ENCODE measurements at places on chromosomes 12 and 14. TPM values are rescaled to one million over a fixed set of nuclear protein-coding genes. Genes with fewer than 3 reads are reported as not detected.
A peak's percentile ranks its signal among the peaks of the same experiment; 100 is the strongest.

DNA sequence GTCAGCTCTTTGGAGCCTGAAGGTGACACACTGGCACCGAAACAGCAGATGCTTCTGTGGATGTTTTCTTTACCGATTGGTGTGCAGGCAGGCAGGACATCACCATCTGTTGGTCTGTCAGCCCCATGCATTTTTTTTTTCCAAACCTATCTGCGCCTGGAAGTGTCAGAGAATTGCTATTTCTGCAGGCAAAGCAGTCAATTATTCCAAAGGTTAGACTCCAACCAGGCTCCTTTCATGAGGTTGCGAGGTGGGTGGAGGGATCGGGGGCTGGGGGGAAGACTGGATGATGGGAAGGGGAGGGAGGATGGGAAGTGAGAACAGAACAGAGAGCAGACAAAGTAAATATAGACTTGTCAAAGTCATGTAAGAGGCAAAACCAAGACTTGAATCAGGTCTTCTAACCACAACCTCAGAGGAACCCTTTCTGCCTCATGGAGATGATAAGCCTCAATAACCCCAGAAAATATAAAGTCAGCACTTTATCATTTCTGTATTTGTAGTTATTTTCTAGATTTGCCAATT, 117.7 kb downstream of the OTOGL start:
- no peak for DNase-seq

GRCh38 chr12:29050503-29050902, 98.6 kb upstream of the FAR2 start:
- no peak for DNase-seq

DNA sequence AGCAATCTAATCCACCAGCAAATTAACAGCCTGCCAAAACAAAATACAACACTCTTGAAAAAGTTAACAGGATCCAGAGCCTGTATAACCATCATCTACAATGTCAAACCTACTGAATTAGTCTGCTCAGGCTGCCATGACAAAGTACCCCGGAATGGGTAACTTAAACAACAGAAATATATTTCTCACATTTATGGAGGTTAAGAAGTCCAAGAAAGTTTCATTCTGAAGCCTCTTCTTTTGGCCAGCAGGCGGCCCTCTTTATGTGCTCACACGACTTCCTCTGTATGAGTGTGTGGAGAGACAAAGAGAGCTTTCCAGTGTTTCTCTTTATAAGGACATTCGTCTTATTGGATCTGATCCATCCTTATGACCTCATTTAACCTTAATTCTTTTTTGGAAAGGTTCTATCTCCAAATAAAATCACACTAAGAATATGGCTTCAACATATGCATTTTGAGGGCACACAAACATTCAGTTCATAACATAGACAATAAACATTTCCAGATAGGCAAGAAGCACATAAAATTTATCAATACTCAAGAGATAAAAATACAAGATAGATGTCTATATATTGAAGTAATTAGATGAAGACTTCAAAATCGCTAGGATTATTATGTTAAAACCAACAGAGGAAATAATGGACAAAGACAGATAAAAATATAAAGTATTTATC, 5.9 kb upstream of the RERG start:
- peak; percentile 43 for DNase-seq

DNA sequence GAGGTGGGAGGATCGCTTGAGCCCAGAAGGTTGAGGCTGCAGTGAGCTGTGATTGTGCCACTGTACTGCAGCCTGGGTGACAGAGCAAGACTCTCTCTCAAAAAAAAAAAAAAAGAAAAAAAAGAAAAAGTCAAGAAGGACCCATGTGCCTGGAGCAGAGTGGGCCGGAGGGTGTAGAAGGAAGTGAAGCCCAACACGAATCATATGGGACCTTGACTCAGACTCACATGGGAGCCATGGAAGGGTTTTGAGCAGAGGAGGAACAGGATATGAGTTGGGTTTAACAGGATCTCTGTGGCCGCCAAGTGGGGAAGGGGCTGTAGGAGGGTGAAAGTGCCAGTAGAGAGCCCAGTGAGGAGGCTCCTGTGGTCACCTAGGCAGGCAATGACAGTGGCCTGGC, 165.4 kb downstream of the PHETA1 start:
- no peak for DNase-seq

The B4GALNT3 gene
- total RNA-seq: 0.61 TPM

The KRT83 gene
- not detected for total RNA-seq

The SLC25A47 gene
- total RNA-seq: not detected

Measured in ovary (tissue), 10 donors.